ENCODE measurements at places on chromosomes 11 and 22. TPM values are rescaled to one million over a fixed set of nuclear protein-coding genes. Genes with fewer than 3 reads are reported as not detected.

The KDELR3 gene
- polyA plus RNA-seq, result 335 TPM

GRCh38 chr11:34157163-34157562 is 51.7 kb downstream of the NAT10 start:
- DNase-seq, result no peak

The DNAJB7 gene
- 0.16 TPM for polyA plus RNA-seq

The PRR5 gene
- polyA plus RNA-seq, result 18.9 TPM

The PHOX2A gene
- polyA plus RNA-seq, result not detected
